Activated CD4-positive, alpha-beta T cell treated with anti-CD3 and anti-CD28 coated beads for 4 hours (primary cell): ENCODE measurements at places on chromosomes 5 and 9.

- no peak for DNase-seq
Observed at GRCh38 chr9:120893611-120894307, 16.8 kb upstream of the PHF19 start.

DNA sequence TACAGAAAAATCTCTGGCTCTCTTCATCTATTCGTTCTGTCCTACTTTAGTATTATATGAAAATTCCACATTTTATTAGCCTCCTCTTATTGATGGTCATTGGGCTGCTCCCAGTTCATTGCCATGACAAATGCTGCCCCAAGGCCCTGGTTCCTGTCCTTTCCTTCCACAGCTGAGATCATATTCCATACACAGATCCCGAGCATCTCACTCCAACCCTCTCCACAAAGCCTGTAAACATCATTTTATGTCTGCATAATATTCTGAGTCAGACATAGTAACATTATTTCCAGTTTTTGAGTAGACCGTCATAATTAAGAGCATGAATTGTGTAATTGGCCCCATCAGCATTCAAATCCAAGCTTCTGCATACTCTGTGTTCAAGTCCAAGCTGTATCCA lies 86.3 kb downstream of the MVB12B start:
- no peak for DNase-seq

- no peak for DNase-seq
Observed at GRCh38 chr9:6686396-6686795, 40.9 kb upstream of the GLDC start.

DNA sequence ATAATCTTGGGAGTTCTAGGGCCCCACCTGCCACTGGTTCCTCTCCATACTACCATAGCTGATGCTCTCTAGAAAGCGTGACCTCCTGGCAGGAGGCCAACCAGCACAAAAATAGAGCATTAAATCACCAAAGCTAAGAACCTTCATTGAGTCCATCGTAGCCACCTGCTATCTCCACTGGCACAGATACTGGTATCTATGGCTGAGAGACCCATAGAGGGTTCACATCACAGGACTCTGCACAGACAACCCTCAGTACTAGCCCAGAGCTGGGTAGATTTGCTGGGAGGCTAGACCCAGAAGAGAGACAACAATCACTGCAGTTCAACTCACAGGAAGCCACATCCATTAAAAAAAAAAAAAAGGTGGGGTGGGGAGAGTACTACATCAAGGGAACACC lies 509.1 kb downstream of the DTWD2 start:
- DNase-seq = no peak

GRCh38 chr9:114608525-114608796 lies 2.6 kb upstream of the TMEM268 start:
- no peak for DNase-seq

DNA sequence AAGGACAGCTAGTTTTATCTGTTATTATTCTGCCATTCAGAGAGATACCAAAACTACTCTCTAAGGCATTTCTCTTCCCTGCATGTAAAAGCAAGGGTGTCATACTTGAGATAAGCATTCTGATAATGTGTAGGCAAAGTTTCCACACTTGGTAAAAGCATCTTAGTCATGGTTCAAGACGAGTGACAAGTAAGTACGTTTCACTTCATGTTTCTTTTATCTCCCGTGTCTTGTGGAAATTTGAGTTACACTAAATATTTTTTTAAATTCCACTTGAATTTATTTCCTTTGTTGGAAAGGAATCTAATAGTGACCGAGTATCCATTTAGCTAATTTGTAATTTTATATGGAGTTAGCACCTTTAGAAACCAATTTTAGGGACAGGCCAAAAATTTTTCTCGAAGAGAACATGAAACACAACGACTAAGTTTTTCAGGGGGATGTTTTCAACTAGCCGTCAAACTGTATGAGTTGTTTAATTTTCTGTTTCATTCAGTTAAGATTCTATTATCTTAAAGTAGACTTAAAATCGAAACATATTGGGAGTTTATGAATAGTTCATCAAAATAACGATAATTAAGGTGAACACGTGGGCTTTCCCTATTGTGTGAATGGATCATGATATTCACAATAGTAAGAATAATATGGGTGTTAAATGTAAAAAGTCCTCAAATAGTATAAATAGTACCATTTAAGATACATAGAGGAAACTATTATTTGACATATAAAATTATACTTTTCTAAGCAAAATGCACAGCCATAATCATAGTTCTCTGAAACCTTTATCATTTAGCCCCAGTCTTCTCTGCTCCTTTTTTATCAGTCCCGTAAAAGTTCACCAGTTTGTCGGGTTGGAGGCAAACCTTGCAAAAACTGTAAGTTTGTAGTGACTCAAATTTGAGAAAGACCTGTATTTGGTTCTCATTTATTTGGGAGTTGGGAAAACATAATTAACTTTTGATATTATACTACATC lies 1.6 kb downstream of the RFESD start:
- DNase-seq = no peak

DNA sequence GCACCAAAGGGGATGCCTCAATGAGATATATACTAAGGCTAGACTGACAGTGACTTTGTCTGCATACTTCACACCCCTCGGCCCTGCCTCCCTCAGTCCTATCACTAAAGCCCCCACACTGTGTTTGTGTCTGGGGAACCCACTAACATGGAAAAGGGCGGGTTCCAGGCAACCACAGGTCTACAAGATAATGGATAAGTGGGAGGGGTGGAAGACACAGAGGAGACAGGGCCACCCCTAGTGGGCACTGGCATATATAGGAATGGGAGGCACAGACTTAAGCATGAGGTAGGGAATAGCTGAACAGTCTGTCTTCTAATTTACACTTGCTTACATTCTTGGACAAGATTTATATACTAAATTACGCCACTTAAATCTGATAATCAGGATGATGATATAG lies 74.0 kb downstream of the SLIT3 start:
- DNase-seq = no peak

DNA sequence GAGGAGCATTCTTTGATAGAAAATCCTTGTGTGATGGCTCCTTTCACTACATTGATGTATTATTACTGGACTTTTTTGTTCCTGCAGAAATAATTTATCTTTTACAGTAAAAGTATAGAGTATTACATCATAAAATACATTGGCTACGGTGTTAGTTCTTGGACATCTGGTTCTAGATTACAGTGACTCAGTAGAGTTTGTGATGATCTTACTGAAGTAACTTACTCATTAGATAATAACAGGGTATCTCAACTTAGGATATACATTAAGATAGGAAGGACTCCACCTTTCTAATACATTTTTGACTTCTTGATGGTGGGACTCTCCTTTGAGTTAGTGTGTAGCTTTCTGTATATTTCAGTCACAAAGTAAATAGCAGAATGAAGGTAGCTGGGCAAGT lies 59.1 kb downstream of the ZNF462 start:
- no peak for DNase-seq

DNA sequence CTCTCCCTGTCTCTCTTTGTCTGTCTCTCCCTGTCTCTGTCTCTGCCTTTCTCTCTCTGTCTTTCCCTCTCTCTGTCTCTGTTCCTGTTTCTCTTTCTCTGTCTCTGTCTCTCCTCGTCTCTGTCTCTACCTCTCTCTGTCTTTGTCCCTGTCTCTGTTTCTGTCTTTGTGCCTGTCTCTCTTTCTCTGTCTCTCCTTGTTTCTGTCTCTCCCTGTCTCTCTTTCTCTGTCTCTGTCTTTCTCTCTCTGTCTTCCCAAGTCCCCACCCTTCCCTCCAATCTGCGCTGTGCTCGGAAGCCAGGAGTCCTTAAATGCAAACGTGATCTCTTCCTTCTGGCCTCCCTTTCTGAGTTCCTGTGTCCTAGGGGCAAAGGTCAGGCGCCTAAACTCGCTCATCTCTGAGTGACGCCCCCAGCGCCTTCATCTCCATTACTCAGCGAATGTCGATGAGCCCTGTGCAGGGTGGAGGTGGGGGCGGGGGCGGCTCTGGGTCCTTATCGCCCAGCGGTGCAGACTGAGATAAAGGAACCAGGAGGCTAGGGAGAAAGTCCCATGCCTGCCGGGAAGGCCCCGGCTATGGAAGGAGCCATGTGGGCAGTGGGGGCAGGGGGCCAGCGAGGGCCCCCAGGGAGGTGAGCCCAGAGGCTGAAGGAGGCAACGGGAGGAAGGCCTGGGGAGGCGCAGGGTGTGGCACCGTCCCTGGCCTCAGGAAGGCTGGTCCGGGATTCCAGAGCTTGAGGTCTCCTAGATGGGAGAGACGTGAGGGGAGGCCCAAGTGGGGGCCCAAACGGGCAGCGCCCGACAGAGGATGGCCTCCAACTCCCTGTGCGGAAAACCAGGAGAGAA lies 1.5 kb upstream of the SLC6A19 start:
- no peak for DNase-seq

DNA sequence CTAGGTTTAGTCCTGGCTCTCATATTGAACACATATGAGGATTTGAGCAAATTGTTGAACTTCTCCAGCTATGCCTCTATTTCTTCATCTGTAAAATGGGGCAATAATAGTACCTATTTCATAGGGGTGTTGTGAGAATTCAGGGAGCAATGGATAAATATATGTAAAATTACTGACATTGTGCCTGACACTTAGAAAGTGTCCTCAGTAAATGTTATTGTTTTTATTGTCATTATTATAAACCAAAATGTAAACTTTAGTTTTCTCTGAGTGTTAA lies 101.7 kb downstream of the ANGPTL2 start:
- DNase-seq = no peak

- DNase-seq = no peak
Observed at GRCh38 chr9:132037458-132037857, 42.2 kb downstream of the MED27 start.

GRCh38 chr5:135688385-135688784 lies 109.6 kb upstream of the CXCL14 start:
- no peak for DNase-seq
